ENCODE measurements at places on chromosomes 7 and 10.

DNA sequence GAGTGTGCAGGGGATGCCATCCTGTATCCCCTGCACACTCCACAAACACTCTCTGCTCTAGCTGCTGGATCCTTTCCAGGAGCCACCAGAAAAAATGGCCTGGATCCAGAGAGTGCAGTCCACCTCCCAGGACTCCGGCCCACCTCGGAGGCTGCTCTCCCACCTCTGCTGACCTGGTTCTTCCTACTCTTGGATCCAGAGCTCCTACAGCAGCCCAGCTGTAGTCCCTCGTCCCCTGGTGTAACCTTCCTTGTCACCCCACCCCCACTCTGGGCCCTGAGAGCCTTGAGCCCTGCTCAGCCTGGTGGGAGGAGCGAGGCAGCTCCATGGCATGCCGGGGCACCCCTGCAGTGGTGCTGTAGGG is 54.4 kb downstream of the GOLGA7B start:
- DNase-seq: no peak

- DNase-seq: no peak
Observed at GRCh38 chr7:128335730-128336129, 8.0 kb downstream of the RBM28 start.

- DNase-seq: no peak
Observed at GRCh38 chr7:101094376-101094775, 9.1 kb downstream of the TRIM56 start.

GRCh38 chr10:49207936-49208487 is 19.8 kb upstream of the TMEM273 start:
- no peak for DNase-seq

DNA sequence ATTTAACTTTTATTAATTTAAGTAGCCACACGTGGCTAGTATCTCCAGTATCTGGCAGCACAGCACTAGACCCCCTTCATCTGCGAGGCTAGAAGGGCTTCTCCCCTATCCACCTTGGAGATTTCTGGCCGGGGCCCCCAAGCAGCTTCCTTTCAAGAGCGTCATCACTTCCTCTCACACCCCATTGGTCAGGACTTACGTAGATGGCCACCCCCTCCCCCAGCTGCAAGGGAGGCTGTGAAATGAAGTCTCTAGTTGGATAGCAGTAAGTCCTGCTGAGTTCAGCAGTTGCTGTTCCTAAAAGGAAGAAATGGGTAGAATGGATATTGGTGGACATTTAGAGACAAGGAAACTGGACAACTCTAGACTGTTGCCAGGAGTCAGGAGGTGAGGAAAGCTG is 33.8 kb upstream of the COMTD1 start:
- no peak for DNase-seq

DNA sequence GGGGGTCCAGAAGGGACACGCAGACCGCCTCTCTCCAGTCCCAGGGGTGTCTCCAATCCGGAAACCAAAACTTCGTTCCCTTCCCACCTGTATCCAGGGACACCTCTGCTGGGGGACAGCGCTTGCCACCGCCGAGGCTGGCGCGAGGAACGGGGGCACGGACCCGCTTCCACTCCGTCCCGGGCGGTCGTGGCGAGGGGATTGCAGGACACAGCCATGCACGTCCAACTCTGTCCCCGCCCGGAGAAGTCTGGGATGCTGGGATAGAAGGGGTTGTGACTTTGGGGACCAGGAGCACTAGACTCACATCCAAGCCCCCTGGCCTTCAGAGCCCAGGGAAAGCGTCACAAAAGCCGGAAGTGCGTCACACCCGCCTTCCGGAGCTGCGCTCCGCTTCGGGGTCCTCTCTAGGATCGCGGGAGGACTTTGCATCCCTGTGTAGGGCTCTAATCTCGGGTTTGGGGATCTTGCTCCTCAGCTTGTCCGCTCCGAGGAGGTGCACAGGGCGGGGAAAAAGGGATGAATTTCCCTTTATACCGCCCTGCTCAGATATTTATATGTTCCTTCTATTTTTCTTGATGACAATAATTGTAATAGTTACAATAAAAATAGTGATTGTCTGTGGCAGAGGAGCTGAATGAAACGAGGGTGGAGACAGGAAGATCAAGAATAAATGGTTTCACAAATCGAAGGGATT is at the start of gene FAM200A:
FAM200A (minus strand) TSS at position 348 of the 697 bp plus-strand sequence. CDS start 3,707 bp downstream, outside the sequence.
- peak; percentile 89 for DNase-seq

GRCh38 chr10:71805776-71806703 is 32.7 kb upstream of the VSIR start:
- DNase-seq: peak; percentile 20

- DNase-seq: no peak
Observed at GRCh38 chr7:27435461-27435860, 192.9 kb downstream of the EVX1 start.

DNA sequence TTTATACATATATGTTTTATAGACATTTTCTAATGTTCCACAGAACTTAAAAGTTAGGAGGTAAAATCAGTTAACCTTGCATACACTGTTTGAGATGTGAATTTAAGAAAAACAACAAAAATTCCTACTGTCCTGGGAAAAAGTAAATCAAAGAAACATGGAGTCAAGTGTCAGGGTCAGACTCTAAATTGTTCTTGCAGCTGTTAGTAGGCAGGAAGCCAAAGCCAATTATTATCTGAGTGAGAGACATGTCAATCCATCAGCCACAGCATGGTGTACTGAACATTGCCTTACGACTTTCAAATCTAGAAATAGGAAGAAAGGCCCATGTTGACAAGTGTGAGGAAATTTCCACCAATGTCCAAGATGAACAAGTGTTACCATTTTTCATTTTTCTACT is 461.2 kb upstream of the MBL2 start:
- DNase-seq: no peak

DNA sequence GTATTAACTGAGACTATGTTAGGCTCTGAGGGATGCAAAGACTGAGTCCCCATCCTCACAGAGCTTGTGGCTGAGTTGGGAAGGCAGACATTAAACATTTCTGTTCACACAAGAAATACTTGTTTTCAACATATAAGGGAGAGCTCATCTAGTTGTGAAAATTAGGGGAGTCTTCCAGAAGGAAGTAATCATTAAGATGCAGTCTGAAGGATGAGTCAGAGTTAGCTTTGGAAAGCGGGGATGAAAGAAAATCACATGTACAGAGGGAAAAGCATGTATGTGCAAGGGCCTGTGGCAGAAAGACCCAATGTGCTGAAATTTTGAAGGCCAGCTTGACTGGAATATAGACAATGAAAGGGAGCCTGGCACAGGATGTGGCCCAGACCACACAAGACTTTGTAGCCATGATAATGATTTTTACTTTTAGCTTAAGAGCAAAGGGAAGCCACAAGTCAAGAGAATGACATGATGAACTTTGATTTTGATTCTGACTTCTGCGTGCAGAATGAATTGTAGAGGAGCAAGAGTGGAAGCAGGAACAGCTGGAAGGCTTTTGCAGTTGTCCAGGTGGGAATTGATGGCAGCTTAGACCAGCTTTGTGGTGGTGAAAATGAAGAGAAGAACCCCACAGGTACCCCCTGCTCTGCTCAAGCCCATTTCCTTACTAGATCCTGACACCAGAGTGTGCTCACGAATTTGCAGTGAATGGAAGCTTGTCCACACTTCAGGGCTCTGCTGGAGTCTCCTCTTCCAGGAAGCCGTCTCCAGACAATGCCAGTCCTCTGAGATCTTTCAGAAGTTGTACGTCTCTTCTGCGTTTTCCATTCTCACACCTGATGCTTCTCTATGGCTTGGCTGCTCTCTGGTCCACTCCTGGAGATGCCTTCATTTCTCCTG is 115.6 kb downstream of the ATXN7L1 start:
- peak; percentile 17 for DNase-seq

GRCh38 chr7:138745189-138745588 is 44.0 kb upstream of the SVOPL start:
- no peak for DNase-seq

DNA sequence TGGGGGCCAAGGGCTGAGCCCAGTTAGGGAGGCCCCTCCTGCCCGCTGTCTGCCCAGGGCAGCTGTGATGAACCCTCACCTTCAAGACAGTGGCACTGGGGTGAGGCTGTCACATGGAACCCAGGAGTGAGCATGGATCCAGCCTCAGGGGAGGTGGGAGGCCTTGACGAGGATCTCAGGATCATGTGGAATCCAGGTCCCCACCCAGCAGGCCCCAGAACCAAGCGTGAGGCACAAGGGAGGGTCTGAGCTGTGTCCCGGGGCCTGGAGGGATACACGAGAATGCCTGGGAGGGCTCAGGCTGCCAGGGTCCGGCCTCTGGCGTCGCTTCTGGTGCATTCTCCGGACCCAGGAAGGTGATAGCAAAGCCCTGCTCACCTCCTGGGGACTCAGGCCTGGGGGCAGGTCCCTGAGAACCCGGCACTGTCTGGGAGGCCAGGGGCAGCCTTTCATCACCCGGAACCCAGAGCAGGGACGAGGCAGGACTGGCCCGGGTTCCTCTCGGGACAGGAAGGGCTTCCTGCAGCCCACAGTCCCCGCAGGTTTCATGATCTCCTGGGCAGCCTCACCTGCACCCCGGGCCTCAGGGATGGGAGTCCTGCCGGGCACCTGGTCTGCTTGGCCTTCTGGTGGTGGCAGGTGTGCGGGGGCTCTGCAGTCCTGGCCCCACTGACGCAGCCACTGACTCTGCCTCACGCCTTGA is 17.5 kb downstream of the DPYSL4 start:
- DNase-seq: no peak

DNA sequence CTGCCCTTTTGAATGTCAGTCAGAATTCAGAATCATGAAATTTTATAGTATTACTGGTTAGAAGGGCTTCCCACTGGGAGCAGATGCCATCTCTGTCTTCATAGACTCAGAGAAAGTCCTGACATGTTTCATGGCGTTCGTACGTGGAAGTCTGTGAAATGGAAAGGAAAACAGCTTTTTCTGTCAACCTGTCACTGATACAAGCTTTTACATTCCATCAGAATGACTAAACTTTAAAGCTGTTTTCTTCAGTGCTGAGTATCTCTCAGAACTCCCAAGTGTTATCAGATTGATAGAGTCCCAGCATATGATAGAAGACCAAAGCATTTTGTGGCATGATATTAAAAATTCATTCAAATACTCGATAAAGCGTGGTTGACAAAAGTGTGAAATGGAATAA is 726.7 kb upstream of the GALNT17 start:
- no peak for DNase-seq

DNA sequence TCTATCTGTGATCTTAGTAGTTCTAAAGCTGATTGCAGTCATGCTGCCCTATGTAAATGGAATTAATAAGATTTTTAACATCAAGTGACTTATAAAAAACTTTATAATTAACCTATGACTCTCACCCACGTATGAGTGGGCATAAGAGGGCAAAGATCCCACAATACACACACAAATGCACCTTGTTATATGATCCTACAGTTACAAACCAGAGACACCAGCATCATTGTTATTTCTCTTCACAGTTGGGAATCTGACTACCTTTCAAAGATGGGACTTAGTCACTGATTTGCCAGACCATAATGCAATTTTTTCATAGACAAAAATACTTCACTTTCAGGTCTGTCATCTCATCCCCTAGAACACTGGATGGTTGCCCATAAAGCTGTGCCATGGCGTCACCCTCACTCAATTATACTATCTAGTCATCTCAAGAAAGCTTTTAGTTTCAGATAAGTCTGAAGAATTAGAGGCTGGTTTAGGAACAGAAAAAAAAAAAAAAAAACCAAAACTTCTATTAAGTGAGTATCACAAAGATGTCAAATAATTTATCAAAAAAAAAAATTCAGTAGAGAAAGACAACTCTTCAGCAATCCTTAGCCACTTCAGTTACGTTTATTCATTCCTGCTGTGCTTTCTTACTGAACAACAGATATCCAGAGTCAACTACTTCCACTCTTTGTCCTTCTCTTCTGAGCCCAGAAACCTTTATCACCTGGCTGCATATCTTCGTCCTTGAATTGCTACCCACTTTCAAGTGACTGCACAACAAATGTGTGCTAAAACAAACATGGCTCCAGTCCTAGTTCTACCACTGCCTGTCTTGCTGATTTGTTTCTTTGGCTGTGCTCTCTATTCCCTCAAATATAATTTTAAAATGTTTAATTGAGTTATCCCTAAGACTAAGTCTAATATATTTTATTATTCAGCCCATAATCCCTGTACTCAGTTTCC is 175.0 kb upstream of the CHRM2 start:
- DNase-seq: no peak

- DNase-seq: no peak
Observed at GRCh38 chr7:115984105-115984504, 46.5 kb downstream of the TFEC start.

GRCh38 chr7:81736091-81736490 is 33.8 kb downstream of the HGF start:
- DNase-seq: no peak

- no peak for DNase-seq
Observed at GRCh38 chr10:114028425-114028824, 15.2 kb upstream of the ADRB1 start.

GRCh38 chr7:43113622-43114457 is 1.4 kb downstream of the HECW1 start:
- DNase-seq: no peak

DNA sequence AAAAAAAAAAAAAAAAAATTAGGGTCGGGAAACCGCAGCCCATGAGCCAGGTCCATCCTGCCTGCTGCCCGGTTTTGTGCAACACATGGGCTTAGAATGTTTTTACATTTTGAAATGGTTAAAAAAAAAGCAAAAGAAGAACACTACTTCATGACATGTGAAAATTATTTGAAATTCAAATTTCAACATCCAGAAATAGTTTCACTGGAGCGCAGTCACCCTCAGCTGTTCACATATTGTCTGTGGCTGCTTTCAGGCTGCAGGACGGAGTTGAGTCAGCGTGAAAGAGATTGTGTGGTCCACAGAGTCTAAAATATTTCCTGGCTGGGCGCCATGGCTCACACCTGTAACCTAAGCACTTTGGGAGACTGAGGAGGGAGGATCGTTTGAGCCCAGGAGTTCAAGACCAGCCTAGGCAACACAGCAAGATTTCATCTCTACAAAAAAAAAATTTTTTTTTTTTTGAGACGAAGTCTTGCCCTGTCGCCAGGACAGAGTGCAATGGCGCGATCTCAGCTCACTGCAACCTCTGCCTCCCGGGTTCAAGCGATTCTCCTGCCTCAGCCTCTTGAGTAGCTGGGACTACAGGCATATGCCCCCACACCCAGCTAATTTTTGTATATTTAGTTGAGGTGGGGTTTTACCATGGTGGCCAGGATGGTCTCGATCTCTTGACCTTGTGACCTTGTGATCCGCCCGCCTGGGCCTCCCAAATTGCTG is 63.9 kb upstream of the ECHDC3 start:
- DNase-seq: no peak

DNA sequence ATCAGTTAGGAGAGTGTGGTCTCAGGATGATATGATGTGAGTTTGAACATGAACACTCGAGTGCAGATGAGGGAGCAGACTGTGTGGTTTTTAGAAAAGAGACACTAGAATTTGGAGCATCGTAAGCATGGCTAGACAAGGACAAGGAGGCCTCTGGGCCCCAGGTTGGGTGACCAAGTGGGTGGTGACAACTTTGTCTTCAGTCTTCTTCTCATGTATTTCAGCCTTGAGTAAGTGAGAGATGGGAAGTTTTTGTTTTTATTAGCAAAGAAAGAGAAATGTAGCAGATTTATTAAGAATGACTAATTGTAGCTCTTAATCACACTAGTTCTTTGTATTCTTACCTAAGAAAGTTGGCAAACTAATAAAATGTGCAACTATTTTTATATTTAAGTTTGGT is 16.3 kb downstream of the TES start:
- DNase-seq: no peak
